ENCODE measurements at places on chromosomes 2 and 18.

- H3K36me3 ChIP-seq: no peaks in the 10 kb centered on the region
- H3K27ac ChIP-seq: no peak overlapping the region
- no peak for DNase-seq
- no peaks in the 10 kb centered on the region for H3K4me1 ChIP-seq
- no peak overlapping the region for H3K4me3 ChIP-seq
Measured at GRCh38 chr2:186919296-186919695, 70.3 kb upstream of the ZSWIM2 start.

DNA sequence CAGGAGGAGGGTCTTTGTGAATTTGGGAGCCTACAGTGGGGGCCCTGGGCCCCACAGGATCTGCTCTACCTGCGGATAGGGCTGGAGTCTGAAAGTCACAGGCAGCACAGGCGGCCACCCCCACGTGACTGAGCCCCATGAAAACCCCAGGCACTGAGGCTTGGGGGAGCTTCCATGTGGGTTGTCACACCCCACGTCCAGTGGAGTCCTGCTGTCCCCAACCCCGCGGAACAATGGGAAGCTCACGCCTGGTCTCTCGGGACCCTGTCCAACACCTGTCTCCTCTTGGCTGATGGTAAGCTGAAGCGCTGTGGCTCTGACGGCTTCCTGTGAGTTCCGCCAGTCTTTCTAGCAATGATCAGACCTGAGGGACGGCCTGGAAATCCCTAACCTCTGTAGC is 85.8 kb downstream of the PTGR3 start:
- no peak for DNase-seq
- no peaks in the 10 kb centered on the region for H3K36me3 ChIP-seq
- no peak overlapping the region for H3K27ac ChIP-seq
- no peak overlapping the region for H3K4me3 ChIP-seq
- no peaks in the 10 kb centered on the region for H3K27me3 ChIP-seq

DNA sequence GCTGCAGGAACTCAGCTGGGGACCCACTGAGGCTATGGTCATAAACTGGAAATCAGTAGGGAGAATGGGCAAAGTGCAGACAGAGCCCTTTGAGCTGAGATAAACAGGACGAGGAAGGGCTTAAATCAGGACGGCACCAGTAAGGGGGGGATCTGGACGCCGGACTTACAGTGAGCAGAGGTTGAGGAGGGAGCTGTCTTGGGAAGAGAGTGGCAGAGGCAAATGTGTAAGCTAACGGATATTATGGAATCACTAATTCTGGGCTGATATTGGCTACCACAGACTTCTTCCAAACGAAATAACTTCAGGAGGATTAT is 539 bp downstream of the CYP27A1 start:
- H3K36me3 ChIP-seq: peaks cover 8% of the 10 kb centered on the region
- no peak overlapping the region for H3K4me3 ChIP-seq
- H3K27ac ChIP-seq: no peak overlapping the region
- no peak for DNase-seq
- H3K4me1 ChIP-seq: peaks cover 9% of the 10 kb centered on the region

DNA sequence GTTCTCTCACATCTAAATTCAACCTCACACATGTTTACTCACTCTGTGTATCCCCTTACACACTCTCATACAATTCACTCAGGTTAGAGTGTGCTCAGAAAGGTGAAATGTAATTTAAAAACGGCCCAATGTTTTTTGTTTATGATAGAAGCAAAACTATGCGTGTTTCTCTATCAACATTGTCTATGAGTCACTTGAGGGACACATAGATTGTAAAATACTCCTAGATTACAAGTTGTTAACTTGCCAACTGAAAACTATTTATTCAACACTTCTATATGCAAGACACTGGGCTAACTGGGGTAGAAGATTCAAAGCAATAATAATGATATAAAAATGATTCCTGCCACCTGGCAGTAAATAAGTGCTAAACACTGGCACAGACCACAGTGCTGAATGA is 24.6 kb downstream of the CCDC195 start:
- H3K36me3 ChIP-seq: no peaks in the 10 kb centered on the region
- H3K4me3 ChIP-seq: no peak overlapping the region
- no peak for DNase-seq
- no peaks in the 10 kb centered on the region for H3K4me1 ChIP-seq
- peaks cover 2% of the 10 kb centered on the region for H3K27me3 ChIP-seq
